ENCODE measurements at places on chromosomes 4 and X.

DNA sequence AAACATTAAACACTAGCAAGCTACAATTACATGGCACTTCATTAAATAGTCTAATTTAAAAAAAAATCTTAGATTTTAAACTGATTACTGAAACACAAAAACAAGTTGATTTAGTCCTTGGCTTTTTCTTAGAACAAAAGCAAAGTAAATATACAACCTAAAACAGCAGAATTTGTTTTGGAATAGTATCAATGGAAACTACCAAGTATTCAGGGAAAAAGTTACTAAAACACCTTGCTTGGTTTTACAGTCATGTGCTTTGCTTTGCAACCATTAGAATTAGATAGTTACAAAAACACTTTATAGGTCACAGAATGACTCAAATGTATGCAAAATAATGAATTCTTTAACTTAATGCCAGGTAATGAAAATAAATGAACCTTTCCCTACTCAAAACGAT, 105.3 kb downstream of the CNOT6L start:
- no peak for DNase-seq

DNA sequence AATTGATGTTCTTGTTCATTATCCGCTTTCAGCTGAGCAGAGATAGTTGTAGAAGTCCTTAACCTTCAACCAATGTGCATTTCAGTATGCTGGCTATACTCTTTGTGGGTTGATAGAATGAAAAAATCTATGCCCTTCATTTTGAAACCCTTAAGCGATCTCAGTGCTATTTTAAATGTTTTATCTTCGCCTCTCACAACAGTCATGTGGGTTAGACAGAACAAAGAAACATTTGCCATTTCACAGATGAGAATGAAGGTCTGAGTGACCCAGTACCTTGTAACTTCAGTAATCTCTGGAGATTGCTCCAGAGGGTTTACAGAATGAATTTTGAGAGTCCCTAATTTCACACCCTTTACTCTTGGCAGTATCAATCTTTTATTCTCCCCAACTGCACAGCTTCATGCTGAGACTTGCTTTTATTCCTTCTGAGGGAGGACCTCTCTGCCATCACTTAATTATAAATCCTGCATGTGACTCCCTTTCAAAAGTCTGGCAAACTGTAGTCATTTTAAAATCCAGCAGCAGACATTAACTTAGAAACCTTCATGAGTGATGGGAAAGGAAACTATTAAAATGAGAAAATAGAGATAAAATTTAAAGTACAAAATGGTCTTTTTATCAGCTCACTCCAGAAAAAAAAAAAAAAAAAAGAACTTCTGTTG, 921.5 kb downstream of the RAB28 start:
- DNase-seq = no peak

DNA sequence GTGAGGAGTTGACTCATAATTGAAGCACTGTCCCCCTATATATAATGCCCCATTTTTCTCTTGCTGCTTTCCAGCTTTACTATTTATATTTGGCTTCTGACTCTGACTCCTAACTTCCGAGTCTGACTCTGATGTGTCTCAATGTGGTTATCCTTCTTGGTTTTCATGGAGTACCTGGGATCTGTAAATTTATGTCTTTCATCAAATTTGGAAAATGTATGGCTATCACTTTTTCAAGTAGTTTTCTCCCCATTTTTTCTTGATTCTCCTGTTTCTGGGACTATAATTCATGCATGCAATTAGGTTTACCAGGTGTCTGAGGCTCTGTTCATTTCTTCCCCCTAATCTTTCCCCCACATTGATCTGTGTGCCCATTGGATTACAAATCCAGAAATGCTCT, 156.8 kb upstream of the SFRP2 start:
- no peak for DNase-seq

DNA sequence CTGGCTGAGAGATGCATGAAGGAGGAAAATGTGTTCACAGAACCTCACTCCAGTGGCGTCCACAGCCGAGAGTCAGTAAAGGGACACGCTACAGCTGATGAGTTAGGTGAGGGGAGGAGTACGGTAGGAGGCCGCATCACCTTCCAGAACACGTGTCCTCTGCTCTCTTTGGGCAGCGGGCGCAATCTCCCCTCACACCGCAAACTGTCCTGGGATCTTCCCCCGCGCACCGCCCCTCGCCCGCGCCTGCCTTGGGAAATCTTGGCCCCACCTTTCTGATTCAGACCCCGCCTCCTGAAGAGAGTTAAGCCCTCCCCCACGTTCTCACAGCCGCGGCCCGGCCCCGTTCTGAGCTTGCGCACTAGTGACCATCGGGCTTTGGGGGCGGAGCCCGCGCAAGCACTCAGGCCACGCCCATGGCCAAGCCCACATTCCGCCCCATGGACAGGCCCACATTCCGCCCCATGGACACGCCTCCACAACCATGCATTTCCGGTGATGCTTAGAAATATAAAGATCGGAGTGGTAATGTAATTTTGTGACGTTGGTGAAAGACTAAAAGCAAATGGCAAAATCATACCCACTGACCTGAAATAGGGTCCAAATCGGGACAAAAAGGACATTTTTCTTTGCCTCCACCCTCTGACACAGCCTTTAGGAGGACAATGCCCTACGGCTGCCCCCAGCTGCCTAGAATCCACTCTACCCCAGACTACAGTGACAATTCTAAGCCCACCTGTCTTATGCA, 13.3 kb downstream of the SMIM10 start:
- DNase-seq = peak; percentile 83

DNA sequence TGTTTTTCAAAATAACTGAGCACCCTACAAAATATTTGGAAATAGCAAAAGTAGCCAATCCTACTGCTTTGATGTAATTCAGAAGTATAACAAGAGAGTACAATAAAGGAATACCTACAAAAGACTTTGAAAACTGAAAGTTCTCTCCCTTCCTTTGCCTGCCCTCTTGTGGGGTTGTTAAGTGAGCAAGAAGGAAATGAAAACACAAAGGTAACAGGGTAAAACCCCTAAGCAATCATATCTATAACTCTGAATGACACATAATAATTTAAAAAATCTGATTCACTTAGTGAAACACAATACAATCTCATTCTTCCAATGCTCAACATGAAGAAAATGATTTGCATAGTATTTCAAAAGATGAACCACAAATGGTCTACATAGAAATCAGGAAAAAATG, 98.2 kb downstream of the FRYL start:
- no peak for DNase-seq

- no peak for DNase-seq
Measured at GRCh38 chr4:153294631-153295030, 49.9 kb upstream of the MND1 start.

- DNase-seq = peak; percentile 1
Measured at GRCh38 chr4:114807759-114808404, 209.3 kb downstream of the UGT8 start.

DNA sequence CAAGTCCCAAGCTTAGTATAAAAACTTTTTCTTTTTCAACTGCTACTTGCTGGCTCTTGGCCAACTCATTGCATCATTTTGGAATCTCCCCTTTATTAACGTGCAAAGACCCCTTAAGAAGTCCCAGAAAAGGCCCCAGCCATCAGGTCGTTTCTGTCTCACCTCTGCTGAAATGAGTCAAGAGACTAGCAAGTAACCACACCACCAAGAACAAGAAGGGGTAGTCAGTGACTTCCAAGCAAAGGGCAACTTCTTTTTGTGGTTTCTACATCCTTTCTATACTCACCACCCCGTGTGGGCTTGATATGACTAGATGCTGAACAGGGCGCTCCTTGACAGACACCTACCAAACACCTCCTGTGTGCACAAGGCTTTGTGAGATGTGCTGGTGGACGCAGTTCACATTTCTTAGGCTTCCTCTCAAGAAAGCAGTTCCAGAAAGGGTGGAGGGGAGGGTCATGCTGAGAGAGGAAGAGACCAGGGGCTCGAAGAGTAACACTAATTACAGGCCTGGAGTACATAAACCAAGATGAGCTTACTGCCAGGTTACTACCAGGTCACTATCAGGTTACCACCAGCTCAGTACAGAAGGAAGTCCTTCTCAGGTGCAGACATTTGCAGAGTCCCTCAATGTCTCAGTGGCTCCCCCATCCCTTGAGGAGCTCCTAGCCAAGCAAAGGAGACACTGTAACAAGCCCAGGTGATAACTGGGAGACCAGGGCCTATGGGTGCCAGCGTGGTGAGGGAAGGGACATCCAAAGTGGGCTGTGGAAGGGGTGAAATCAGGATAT, 19.3 kb downstream of the JAKMIP1 start:
- peak; percentile 81 for DNase-seq

GRCh38 chr4:183986291-183986970, 81.3 kb downstream of the STOX2 start:
- DNase-seq = no peak

GRCh38 chr4:119209077-119209476, 3.4 kb upstream of the USP53 start:
- no peak for DNase-seq

- DNase-seq = no peak
Measured at GRCh38 chrX:24148535-24149350, 786 bp upstream of the ZFX start.

DNA sequence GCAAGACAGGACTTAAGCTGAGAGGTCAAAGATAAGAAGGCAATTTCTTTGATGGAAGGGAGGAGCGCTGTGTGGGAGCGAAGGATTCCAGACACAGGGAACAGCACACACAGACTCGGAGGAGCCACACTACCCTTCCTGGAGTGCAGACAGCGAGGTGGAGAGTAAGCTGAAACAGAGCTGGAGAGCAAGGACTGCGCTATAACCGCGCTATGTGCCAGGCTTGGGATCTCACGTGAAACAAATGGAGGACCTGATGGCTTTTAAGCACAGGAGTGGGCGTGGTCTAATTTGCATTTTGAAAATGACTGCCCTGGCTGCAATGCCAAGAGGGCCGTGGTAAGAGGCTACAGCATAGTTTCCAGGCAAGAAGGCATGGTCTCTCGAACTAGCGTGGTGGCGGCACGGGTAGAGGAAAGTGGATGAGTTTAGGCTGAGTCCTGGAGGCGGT, 113.9 kb upstream of the SORBS2 start:
- DNase-seq = no peak

- DNase-seq = no peak
Measured at GRCh38 chr4:93431371-93431770, 397.2 kb upstream of the ATOH1 start.

DNA sequence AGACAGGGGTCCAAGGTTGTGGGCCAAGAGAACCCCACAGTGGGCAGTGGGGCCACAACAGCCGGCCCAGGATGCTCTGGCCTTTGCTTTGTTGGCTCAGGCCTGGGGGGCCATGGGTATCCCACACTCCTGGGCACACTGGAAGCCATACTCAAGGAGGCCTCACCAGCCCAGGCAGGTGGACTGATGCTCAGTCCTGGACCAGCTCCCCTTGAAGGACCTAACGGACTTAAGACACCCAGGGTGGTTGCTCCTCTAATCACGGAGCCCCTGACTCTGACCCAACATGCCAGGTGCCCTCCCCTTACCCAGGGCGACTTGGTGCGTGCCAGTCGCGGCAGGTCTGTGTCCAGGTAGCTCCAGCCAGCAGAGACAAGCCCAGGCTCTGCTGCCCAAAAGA, 50.8 kb downstream of the ZFYVE28 start:
- no peak for DNase-seq

- DNase-seq = no peak
Measured at GRCh38 chr4:156970501-156971164, 966 bp downstream of the PDGFC start.

DNA sequence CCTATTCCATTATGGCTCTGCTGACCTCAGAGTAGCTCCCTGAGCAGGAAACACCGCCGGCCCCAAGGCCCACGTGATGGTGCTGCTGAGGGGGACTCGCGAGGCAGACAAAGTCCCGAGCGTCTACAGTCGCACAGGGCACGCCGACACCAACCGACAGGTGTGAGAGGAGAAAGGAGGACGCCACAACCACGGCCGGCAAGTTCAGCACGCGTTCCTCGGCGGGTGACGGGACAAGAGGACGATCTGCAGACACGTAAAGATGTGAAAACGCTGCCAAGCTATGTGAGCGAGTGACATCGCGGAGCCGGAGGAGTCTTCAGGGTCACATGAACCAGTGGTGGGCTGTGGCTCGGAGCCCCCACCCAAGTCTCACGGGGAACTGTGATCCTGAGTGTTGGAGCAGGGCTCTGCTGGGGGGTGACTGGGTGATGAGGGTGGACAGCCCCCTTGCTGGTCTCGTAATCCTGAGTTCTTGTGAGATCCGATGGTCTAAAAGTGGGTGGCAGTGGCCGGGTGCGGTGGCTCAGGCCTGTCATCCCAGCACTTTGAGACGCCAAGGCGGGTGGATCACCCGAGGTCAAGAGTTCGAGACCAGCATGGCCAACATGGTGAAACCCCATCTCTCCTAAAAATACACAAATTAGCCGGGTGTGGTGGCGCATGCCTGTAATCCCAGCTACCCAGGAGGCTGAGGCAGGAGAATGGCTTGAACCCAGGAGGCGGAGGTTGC, 34.0 kb downstream of the PPP2R3B start:
- DNase-seq = no peak

DNA sequence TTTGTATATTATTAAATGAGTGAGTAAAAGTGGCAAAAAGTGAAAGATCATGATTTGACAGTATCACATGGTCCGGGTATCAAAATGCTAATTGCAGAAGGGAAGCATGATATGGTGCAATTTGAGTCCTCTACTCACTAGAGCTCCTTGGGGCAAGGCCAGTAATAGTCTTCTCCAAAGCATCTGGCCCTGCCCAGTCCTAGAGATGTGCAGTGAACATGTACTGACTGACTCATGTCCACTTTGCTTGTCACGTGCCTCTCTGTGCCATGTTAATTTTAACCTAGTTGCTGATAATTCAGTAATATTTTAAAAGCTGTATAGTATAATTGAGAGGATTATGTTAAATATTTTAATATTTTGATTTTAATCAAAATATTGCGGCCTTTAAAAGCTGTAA, 54.6 kb upstream of the TENM3 start:
- DNase-seq = no peak

- DNase-seq = peak; percentile 66
Measured at GRCh38 chrX:49171752-49172279, at the start of gene PLP2. TSS of gene PLP2 (plus strand) at chrX:49171898. CDS start at chrX:49172001, 103 bp downstream.

- DNase-seq = no peak
Measured at GRCh38 chr4:117466388-117466787, 381.0 kb upstream of the TRAM1L1 start.

DNA sequence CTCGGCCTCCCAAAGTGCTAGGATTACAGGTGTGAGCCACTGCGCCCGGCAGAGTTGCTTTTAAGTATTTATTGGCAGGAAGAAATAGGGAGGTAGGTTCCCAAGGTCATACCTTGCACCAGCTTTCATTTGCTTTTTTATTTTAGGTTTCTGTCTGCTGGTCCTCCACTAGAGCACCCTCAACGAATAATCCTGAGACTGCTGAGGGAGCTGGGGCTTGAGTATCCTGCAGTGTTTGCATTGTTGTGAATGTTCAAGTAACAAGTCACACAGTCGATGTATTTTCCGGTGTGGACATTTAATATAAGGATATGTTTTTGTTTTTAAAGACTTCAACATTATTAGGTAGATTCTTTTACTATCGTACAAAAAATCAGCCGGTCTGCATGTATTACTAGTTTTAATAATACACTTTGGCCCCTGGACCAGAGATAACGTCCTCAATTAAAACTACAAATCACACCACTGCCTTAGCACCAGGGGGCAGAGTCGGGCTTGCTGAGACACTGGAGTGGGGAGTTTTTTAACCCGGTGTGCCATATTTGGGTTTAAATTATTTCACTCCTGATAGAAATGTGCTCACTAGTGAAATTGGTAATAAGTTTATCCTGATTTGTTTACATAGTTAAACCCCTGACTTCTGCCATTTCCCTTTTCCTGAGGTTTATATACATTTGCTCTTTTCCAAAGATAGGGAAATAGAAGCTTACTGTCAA, 11.6 kb downstream of the SMIM20 start:
- no peak for DNase-seq

- DNase-seq = no peak
Measured at GRCh38 chr4:70518716-70519115, 347 bp downstream of the AMTN start.

GRCh38 chr4:11037637-11038036, 353.1 kb upstream of the CLNK start:
- DNase-seq = no peak

- DNase-seq = no peak
Measured at GRCh38 chr4:119593698-119594097, 34.9 kb downstream of the PDE5A start.

Data from NK-92 treated with Interleukin-12 subunit alpha and Interleukin-12 subunit beta, amount 100 ng/mL, for 24 hours (cell line).